ENCODE measurements at places on chromosomes 6 and 20.
A peak's percentile ranks its signal among the peaks of the same experiment; 100 is the strongest.

- DNase-seq, result no peak
Observed at GRCh38 chr6:143958839-143959399, 49.1 kb downstream of the PLAGL1 start.

- DNase-seq, result no peak
Observed at GRCh38 chr6:26286168-26286877, 78.7 kb upstream of the BTN3A2 start.

DNA sequence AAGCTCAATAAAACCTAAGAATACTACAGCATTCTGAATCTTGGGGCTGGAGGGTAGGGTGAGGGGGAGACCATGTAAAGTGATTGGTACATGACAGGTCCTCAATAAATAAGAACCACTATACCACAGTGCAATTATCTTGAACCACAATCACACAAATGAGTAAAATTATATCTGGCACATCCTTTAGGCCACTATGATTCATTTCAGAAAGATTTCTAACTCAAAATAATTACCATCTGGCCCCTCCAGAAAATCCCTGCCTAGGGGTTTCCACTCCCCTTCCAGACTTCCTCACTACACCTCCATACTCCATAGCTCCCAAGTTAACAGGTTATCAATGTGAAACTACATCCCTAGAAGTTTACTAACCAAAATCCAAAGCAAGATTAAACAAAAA, 19.7 kb downstream of the AKIRIN2 start:
- no peak for DNase-seq

DNA sequence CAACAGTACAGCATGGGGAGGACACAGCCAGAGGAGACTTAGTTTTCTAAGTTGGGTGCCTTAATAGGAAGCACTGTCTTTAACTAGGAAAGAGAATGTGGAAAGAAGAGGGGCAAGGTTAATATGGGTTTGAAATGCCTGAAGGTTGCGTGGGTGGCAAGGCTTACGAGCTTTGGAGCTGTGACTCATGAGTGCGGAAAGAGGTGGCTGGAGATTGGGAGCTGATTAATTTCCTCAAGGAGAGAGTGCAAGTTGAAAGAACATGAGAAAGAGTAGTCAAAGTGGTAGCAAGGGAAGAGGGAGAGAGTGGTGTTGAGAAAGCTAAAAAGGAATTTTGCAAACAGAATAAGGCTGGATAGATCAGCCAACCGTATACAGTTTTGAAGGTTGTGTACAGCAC, 315.1 kb upstream of the PRND start:
- peak; percentile 36 for DNase-seq

DNA sequence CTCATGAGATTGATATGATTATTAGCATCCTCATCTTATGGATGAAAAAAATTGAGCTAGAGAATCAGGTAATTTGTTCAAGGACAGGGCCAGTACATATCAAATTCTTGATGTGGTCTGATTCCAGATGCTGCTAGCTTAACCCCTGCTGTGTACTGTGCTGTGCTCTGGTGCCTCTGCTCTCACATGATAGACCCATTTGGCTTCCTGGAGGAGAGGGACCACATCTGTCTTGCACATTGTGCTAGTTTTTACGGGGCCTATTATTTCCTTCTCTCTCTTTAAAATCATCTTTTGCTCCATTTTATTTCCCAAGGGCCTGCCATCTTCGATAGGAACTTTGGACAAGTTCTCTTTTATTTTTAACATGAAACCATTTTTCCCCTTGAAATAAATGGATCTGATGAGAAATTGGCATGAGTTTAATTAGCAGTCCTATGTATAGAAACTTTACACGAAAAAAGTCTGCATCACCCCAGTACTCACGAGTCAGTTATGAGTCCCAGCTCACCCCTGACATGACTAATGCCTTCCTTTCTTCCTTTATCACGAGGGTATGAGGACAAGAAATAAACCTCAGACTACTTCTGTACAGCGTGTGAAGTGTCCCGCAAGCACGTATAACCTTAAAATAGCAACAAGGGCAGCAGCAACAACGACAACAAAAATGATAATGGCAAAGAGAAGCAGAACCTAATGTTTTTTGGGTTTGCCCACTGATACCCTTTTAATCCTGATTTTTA, 26.5 kb downstream of the CD109 start:
- DNase-seq, result peak; percentile 74

- no peak for DNase-seq
Observed at GRCh38 chr20:7210910-7211309, 443.4 kb downstream of the BMP2 start.

DNA sequence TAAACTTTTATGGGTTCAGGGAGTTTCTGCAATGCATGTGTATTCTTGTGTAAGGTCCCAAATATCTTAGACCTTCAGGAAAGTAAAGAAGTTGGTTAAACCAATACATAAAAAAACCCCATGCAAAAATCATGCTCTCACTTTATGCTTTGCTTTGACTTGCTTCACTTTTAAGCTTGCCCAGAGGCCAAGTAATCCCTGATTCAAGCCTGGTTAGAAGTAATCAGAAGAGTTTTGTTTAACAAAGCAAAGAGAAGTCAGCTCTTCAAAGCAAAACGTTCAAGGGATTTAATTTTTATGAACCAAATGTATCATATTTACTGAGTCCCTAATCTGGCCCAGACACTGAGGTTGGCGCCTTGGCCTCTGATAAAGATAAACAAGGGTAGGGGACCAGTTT, 26.7 kb upstream of the FNDC1 start:
- no peak for DNase-seq

- DNase-seq, result no peak
Observed at GRCh38 chr20:3935295-3935955, 46.2 kb downstream of the PANK2 start.

GRCh38 chr6:44670146-44670545, 282.6 kb downstream of the CDC5L start:
- no peak for DNase-seq

DNA sequence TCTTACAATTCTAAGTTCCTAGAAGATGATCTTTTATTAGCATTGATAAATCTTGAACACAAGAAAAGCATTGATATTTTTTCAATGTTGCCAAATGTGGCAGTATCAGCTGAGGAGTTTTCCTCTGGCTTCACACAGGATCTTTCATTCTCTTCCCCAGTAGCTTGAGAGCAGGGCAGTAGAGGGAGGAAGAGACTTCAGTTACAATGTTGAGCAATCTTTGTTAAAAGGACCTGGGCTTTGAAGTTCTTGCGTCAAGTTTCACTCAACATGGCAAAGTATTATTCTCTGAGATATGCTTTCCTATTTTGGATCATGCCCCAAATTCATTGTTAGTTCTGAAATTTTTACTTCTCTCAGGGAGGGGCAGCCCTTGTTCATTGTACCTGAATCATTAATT, 238.0 kb downstream of the COL12A1 start:
- no peak for DNase-seq

- peak; percentile 99 for DNase-seq
Observed at GRCh38 chr6:36659271-36659670, 19.2 kb upstream of the CDKN1A start.

GRCh38 chr20:3820901-3821727, 767 bp downstream of the AP5S1 start:
- DNase-seq, result no peak

DNA sequence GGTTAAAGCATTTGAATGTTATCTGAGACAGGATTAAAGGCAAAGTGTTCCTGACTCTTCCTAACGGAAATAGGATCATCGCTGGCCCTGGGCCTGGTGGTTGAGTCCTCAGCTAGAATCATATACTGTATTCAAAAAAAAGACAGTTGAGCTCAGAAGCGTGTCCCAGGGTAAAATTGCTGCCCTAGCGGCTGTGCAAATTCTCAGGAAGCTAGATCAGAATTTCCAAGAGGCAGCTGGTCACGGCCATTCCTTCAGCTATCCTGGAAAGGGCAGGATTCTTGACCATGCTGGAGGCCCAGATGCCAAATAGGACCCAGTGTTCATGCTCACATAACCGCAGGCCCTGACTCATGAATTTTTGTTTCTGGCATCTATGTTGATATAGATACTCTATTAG, 67.4 kb downstream of the STMND1 start:
- DNase-seq, result peak; percentile 67
